ENCODE measurements at places on chromosomes 4 and X.

- DNase-seq = no peak
These were observed 76.5 kb downstream of the CENPC start for GRCh38 chr4:67468830-67469229.

DNA sequence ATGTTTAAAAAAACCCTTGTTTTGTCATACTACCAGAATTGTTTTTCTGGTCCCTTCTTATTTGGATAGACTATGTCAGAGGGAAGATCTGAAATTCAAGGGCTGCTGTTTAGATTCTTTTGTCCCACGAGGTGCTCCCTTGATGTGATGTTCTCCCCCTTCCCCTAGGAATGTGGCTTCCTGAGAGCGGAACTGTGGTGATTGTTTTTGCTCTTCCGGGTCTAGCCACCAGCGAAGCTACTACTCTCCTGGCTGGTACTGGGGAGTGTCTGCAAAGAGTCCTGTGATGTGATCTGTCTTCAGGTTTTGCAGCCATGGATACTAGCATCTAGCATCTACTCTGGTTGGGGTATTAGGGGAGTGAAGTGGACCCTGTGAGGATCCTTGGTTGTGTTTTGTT, 271.1 kb downstream of the DCAF12L2 start:
- DNase-seq = no peak

DNA sequence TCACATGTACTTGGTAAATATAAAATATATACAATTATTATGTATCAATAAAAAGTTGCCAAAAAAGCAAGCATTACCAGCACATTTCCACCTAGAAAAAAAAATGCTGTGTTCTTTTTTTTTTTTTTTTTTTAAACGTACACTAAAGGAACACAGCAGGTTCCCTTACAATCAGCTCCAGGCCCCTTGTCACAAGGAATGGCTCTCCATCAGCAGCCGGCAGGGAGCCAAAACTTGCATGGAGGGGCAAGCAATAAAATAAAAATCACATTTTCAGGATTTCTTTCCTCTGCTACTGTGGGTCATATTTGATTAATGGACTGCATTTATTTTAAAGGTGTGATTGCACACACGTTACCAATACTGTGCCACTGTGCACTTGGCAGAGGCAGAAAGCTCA, 460.3 kb downstream of the GPAT3 start:
- DNase-seq = no peak

- DNase-seq = no peak
These were observed 824.8 kb upstream of the GALNTL6 start for GRCh38 chr4:170988446-170988845.

DNA sequence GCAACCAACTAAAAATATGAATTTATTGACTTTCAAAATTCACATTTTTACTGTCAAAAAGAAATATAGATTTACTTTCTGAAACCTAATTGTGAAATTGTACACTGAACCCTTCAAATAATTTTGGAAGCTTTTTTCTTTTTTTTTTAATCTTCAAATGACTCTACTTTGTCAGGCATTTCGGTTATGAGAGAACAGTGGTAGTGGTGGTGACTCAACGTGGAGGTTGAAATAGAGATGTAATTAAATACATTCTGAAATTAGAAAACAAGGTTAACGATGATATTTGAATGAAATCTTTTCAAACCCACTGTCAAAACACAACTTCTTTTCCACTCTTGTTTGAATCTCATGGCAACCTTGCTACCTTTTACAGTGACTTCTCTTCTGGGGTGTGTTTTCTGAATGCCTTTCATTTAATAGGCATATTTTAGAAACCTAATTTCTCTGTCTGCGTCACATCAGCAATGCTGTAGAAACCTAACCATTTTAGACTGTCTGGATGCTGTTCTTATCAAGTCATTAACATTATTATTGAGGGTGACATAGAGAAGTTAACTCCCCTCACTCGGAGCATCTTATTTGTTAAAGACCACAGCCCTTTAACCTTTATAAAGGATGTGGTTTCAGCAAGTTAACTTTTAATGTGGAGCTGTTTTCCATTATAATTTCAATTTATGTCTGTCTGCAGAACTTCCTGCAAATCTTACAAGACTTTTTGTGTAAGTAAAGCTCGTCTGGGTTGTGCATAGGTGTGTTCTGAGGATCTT, 136.8 kb downstream of the PCDH7 start:
- DNase-seq = no peak

DNA sequence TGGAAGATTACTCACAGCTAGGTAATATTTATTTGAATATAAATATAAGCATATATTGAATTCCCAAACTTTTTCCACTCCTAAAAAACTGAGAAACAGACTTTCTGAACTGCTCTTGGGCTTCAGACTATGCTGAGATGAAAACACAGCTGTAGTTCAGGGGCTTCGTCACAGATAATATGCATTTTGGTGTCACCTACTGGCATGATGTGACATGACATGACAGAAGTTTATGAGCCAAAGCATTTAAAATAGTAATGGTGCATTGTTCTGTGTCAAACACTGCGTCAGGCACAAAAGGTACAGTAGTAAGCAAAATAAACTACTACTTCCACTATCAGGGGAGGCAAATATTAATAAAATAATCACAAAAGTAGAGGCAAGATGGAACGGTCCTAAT, 171.3 kb downstream of the BTC start:
- no peak for DNase-seq

GRCh38 chrX:14232688-14233087, 203.0 kb upstream of the GEMIN8 start:
- DNase-seq = no peak

DNA sequence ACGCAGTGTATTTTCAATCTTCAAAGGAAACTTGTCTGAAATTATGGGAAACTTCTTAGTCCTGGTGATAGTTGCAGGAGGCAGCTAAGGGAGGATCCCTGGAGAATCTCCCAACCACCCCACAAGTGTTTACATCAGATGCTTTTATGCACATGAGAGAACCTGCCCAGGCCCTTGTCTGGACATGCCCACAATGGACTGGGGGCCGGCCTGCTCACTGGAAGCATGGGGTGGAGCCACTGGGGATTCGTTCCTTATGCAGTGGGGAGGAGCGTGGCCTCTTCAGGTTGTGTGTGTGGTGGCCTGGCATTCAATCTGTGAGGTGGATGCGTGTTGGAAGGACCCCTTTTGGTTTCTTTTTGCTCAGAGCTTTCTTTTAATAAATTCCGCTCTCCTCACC, 398.7 kb upstream of the PPP1R2C start:
- DNase-seq = no peak

GRCh38 chrX:53547668-53548067, 113.5 kb upstream of the HSD17B10 start:
- DNase-seq = no peak

- no peak for DNase-seq
These were observed 101.3 kb downstream of the TSPAN7 start for GRCh38 chrX:38662640-38663039.

- DNase-seq = peak; percentile 9
These were observed at the start of gene RNF128 for GRCh38 chrX:106726485-106727437. Gene RNF128, plus strand, starts transcription at chrX:106726701. Its CDS starts 213 bp downstream, at chrX:106726914.

- no peak for DNase-seq
These were observed 15.8 kb downstream of the EFNB1 start for GRCh38 chrX:68844581-68844980.

DNA sequence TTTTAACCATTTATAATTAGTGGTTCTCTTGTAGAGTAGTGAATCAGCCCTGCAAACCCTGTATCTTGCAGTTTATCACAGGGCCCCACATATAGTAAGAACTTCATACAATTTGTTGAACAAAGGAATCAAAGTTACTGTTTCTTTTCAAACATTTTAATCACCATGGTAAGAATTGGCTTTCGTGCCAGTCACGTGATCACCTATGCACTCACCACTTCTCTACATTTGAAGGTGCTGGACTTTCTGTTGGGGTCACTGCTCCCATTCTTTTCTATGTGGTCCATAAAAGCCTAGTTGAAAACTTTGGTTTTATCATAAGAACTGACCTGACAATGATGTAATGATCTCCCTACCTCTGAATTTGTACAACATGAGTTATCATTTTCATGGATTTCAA, 426.4 kb upstream of the CPEB2 start:
- DNase-seq = no peak

DNA sequence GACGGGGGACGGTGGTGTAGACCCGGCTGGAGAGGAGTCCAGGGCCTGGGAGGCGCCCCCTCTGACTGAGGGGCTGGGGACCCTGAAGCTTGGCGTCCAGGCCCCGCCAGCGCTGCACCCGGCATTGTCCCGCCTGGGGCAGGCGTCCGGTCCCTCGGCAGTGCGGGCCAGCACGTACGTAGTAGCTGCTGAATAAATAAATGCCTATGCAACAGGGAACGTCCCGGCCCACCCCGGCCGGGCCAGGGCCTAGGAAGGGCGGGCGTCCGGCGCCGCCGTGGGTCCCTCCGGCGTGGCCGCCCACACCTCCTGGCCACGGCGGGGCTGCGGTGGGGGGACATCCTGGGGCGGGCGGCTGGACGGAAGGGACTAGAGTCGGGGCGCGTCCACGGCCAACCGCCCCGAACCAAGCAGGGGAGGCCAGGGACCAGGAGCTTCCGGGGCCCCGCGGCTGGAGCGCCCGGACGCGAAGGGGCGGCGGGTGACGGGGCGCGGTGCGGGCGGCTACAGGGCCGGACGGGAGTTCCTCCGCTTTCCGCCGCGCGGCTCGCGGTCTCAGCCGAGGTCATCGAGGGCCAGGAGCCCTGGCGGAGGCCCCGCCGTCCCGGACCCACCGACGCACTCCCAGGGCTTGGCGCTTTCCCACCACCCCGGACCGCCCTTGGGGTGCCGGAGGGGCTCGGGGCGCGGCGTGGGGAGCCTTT, 886 bp upstream of the WWC2 start:
- no peak for DNase-seq

DNA sequence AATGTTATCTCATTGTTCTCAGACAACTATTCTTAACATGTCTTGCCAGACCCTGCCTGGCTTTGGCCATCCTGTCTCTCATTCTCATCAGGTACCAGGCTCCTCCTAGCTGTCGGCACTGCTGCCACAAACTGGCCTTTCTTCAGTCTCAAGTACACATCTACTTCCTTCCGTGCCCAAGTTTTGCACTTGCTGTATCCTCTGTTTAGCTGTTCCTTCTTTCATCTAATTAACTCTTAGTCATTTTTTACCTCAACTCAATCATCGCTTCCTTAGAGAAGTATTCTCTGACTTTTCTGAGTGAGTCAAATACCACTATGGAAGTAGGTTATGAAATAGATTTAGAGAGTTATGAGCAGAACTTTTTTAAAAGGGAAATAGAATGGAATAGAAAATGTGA, 19.7 kb downstream of the CXCL3 start:
- no peak for DNase-seq

- no peak for DNase-seq
These were observed 8.2 kb downstream of the SYN1 start for GRCh38 chrX:47611489-47611888.

GRCh38 chrX:74890676-74891430, 34.4 kb downstream of the NEXMIF start:
- DNase-seq = no peak

- DNase-seq = no peak
These were observed 478.0 kb downstream of the PDHA2 start for GRCh38 chr4:96317891-96318290.

DNA sequence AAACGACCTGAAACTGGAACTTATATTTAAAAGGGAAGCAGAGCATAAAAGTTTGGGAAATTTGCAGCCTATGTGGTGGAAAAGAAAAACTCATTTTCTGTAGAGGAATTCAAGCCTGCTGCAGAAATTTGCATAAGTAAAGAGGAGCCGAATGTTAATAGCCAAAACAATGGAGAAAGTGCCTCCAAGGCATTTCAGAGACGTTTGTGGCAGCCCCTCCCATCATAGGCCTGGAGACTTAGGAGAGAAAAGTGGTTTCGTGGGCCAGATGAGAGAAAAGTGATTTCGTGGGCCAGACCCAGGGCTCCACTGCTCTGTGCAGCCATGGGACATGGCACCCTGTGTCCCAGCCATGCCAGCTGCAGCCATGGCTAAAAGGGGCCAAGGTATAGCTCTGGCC, 361.9 kb downstream of the PCDH19 start:
- no peak for DNase-seq

GRCh38 chr4:81030981-81031791, 678 bp downstream of the BMP3 start:
- DNase-seq = no peak

- DNase-seq = no peak
These were observed 19.5 kb upstream of the PGRMC2 start for GRCh38 chr4:128307123-128307571.

GRCh38 chrX:13190051-13190450, 129.8 kb downstream of the ATXN3L start:
- no peak for DNase-seq

GRCh38 chr4:3111461-3111860, 37.0 kb downstream of the HTT start:
- DNase-seq = no peak

DNA sequence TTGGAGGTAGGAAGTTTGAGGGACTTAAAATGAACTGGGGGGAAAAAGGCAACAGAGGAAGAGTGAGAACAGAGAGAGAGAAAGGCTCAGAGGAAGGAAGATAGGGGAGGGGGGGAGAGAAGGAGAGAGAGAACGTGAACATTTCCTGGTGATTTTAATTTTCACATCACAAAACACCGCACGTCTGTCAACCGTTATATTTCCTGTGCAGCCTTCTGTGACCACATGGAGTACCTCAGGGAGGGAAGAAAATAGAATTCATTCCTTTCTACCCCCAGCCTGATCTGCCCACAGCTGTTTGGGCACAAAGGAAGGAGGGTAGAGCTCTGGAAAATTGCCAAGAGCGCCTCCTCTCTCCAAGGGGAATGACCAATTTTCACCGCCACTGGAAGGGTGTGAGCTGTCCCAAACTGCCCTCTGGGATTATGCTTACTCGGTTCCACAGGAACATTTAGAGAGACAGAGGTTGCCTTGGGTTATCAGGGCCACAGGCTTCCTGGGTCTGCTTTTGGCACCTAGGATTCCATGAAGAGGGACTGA, 135.7 kb upstream of the MAMLD1 start:
- no peak for DNase-seq

- no peak for DNase-seq
These were observed 27.2 kb downstream of the NOP14 start for GRCh38 chr4:2935762-2936743.

GRCh38 chrX:1341545-1342184, 5.1 kb downstream of the IL3RA start:
- DNase-seq = no peak

GRCh38 chr4:33283818-33284217, 2563.6 kb downstream of the PCDH7 start:
- no peak for DNase-seq

Measured in nucleus accumbens (tissue), 56 donors.